MG63 (cell line): ENCODE measurements at places on chromosomes 6 and 20. TPM values are rescaled to one million over a fixed set of nuclear protein-coding genes. Genes with fewer than 3 reads are reported as not detected.

GABRR2 gene
- not detected in 2 replicates for total RNA-seq

ERMARD gene
- 22.5 and 39.6 TPM in 2 replicates for total RNA-seq

COL21A1 gene
- total RNA-seq = not detected in 2 replicates

CPNE5 gene
- 0.59 TPM in 1 of 2 replicates, not detected in the other for total RNA-seq

HLA-DMB gene
- total RNA-seq = 0.76 and 0.79 TPM in 2 replicates

GRCh38 chr6:169385237-169385880 lies 131.7 kb upstream of the THBS2 start:
- DNase-seq = no peak

- no peak for DNase-seq
These were observed 29.8 kb upstream of the SIRT5 start for GRCh38 chr6:13544454-13545186.

- DNase-seq = no peak
These were observed 1.7 kb downstream of the HLA-DOB start for GRCh38 chr6:32815115-32815514.

DNA sequence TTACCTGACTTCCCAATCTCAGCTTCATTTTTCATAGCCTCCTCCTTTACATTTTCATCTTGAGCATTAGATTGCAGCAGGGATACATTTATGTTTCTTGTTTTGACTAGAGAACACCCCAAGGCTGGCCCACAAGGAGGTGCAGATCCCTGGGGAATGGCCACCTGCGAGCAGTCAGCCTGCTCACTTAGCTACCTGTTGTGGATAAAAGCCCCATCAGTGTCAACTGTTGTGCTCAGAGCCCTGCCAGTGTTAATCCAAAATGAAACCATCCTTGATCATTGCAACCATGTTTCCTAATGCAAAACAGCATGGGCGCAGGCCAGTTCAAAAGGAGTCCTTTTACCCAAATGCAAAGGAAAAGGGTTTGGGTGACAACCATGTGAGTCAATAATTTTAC lies 50.8 kb downstream of the CNR1 start:
- DNase-seq = no peak

DNA sequence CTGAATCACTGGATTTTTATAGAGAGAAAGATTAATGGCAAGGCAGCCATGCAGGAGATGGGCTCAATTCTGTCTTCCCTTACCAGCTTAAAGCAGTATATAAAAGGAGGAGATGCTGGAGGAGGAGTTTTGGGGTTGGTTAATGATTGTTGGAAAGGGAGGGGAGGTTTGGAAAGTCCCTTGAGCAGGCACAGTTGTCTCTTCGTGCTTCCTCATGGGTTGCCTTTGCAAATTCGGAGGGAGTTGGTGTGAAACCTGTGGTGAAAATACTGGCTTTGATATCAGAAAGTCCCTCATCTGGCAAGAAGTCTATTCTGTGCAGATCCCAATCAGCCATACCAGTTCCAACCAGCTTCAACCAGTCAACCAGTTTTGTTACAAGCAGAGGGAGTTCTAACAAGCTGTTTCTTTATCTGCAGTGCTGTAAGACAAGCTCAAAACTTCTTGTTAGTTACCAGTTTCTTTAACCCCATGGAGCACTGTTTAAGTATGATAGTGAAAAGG lies 107.0 kb downstream of the HIVEP1 start:
- DNase-seq = no peak

- no peak for DNase-seq
These were observed 12.5 kb downstream of the NOX3 start for GRCh38 chr6:155443168-155443567.

DNA sequence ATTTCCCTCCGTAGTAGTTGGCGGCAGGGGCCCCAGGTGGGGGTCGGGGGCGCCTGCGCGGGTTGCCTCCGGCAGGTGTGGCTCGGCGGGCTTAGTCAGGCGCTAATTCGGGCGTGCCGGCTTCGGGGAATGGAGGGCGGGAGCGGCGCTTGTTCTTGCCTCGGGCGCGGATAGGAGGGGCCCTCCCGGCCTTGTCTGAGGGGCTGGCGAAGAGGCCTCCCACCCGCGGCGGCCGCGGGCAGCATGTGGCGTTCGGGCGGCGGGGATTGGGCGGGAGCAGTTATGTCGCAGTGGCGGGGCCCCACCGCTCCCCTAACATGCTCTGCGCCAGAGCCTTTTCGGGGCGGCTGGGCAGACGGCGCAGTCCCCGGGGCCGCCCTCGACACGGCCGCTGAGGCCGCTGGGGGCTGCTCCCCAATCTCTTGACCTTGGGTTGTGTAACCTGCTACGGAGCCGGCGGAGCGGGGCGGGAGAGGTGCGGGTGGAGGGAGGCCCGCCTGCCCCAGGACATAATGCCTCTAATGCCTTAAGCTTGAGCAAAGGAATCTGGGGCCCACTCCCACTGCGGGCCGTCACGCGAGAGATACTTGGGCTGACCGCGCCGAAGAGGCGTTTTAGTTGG lies 1.1 kb downstream of the AMD1 start:
- peak; percentile 44 for DNase-seq

DNA sequence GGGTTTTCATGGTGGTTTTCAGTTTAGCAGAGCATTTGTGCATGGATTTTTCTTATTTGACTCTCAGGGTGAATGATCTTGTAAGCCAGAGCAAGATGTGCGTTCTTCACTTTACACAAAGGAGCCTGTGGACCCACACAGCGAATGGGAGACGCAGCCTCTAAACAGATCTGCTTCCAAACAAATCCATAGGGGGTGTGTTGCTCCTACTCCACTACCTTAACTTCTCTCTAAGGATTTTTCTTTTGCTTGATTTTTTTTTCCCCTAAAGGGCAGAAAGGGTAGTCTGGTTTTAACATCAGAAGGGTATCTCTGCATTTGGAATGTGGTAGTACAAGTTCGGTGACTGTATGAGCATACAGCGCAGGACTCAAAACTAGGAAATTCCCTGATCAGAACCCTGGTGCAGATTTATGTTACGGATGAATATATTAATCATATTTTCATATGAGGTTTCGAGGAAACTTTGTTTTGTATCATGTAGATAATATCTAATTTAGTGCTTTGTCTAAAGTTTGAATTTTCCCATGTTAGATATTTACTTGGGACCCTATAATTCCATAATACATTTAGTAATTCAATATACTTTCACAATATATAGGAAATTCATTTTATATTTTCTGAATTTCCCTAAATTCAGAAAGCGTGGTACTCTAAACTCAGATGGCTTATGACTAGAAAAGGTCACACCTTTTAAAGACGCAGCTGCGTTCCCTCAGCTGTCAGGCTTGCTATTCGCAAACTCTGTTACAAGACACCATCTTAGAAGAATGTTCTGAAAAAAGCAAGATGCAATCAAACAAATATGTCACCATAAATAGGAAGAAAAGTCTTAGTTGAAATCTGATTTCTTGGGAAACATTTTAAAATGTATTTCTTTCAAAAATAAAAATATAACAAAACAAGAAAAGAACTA lies 196.9 kb downstream of the TMEM242 start:
- no peak for DNase-seq
